ENCODE measurements at places on chromosomes 13 and 19.

GRCh38 chr13:78437781-78438180, 165.6 kb downstream of the POU4F1 start:
- no peak for DNase-seq

- DNase-seq, result no peak
Measured at GRCh38 chr13:93539914-93540313, 313.3 kb downstream of the GPC6 start.

- no peak for DNase-seq
Measured at GRCh38 chr19:728011-728410, 19.3 kb downstream of the PALM start.

GRCh38 chr13:75373988-75374387, 108.0 kb downstream of the TBC1D4 start:
- no peak for DNase-seq

- DNase-seq, result no peak
Measured at GRCh38 chr13:98839856-98840769, 87.6 kb upstream of the SLC15A1 start.

GRCh38 chr13:91052876-91053275, 294.6 kb upstream of the MIR17HG start:
- no peak for DNase-seq

DNA sequence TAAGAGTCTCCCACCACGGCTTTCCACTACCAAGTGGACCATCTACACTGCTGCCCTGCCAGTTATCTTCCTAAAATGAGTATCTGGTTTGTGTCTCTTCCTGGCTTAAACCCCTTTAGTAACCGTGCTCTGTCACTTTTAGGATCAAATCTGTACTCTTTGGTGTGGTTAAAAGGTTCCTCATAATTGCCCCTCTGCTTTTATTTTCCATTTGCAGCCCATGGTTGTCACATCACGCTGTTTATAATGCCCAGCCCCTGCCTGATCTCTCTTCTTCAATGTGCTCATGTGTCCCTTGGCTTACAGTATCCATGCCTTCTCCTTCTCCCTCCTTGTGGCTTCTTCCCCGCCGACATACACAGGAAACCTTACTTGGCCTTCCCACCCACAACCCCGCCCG, 100.1 kb downstream of the DGKH start:
- no peak for DNase-seq

GRCh38 chr13:40618581-40619478, 47.6 kb downstream of the FOXO1 start:
- no peak for DNase-seq

- DNase-seq, result no peak
Measured at GRCh38 chr19:17220207-17220758, 5.1 kb downstream of the USE1 start.

GRCh38 chr13:60716313-60716712, 319.3 kb downstream of the TDRD3 start:
- DNase-seq, result no peak

- no peak for DNase-seq
Measured at GRCh38 chr19:10692673-10693264, 8.5 kb upstream of the QTRT1 start.

DNA sequence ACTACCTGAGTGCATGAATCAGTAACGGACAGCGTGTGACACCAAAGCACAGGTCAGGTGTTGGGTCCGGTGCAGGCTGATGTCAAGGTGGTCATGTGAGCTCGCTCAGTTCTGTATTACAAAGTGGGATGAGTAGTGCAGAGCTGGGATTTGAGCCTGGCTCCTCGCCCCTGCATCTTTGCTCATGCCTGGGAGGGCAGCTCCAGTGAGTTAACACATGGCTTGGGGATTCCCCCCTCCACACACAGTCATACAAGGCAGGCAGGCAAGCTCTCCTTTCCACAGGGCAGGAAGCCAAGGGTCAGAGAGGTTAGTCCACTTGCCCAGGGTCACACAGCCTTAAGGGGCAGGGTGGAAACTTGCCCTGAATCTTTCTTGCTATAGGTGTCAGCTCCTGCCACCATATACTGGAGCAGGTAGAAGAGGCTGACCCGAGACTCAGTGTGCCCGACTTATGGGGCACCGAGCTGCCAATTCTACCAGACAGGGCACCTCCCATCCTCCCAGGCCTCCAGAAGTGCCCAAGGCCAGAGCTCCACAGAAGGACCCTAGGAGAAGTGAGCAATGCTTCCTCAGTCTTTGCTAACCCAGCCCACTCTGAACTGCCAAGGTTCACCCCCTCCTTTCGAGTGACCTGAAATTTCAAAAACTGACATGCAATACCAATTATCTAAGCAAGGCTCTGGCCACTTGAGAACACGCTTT, 35.4 kb downstream of the ZNF787 start:
- DNase-seq, result no peak

DNA sequence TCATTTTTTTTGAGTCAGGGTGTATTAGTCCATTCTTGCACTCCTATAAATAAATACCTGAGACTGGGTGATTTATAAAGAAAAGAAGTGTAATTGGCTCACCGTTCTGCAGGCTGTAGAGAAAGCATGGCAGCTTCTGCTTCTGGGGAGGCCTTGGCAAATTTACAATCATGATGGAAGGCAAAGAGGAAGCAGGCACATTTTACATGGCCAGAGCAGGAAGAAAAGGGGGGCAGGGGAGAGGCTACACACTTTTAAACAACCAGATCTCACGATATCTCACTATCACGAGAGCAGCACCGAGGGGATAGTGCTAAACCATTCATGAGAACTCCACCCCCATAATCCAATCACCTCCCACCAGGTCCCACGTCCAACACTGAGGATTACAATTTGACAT, 44.5 kb upstream of the MIR17HG start:
- no peak for DNase-seq

DNA sequence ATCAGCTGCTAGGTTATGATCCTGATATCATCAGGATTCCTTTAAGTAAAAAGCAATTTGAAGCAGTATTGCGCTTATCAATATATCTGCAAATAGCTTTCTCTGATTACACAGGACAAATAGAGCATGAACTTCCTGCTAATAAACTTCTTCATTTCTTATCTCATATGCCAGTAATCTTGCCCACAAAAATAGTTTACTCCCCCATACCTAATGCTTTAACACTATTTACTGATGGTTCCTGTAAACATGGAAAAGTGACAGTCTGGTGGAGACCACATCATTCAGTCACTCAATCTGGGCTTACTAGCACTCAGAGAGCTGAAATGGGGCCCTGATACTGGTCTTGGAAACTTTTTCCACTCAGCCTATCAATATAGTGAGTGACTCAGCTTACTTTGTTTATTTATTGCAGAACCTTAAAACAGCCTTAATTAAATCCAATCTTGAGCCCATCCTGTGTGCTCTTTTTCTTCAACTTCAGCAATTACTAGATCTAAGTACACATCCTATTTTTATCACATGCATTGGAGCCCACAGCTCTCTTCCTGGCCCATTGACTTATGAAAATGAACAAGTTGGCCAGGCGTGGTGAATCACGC, 1464.3 kb downstream of the UQCRFS1 start:
- DNase-seq, result no peak

- DNase-seq, result no peak
Measured at GRCh38 chr13:49693877-49694276, 2.6 kb upstream of the EBPL start.

DNA sequence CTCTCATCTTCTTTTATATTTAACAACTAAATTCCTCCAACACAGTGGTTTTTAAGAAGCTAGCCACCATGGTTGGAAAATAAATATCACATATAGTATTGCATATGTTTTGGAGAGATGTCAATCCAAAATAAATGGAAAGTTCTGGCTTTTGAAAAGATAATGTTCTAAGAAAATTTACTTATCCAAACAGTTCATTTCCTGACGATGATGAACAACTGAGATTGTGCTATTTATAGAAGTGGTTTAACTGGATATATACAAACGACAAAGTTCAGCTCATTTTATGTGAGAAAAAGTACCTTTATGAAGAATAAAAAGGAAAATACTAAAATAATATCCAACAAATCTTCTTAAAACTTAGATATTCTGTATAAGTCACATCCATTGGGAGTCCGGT, 174.7 kb downstream of the MZT1 start:
- DNase-seq, result no peak

DNA sequence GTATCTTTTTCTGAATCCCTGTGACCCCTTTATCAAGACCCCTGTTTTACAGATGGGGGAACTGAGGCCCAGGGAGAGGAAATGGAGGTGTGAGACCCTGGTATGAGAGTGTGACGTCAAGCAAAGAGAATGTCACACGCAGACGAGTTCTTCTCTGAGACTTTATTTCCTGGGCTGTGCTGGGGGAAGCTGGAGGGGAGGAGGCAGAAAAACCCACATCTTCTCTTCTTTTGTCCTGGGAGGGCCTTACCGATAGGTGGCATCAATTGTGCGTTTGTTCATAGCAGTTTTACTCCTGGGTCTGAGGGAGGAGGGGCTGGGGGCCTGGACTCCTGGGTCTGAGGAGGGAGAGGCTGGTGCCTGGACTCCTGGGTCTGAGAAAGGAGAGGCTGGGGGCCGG, 4.9 kb upstream of the KLK15 start:
- DNase-seq, result no peak

DNA sequence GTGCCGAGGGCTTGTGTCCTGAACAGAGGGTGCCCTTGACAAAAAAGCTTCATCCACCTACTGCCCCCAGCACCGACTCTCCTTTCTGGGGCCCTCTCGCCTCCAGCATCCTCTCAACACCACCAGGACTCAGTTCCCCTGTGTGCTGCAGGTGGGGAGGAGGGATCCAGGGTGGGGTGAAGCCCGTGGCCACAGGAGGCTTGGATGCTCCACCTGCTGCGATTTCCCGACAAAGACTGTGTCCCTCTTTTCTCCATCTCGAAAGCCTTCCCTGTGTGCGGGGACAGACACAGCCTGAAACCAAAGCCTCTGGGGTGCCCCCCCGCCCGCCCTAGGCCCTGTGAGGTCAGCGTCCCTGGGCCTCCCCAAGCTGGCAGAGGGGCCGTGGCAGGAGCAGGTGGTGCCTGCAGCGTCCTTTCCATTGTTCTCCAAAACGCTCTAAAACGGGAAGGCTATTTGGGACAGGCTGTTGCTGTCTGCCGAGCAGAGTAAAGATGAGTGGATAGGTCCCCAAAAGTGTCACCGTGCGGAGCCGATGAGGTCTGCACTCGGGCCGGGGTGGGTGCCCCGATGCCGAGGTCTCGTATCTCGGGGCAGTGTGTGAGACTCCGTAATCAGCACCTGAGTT, 185.7 kb downstream of the PTPRS start:
- no peak for DNase-seq

GRCh38 chr19:45668342-45668871, 386 bp downstream of the GIPR start:
- DNase-seq, result no peak

- no peak for DNase-seq
Measured at GRCh38 chr13:39685652-39686051, 30.2 kb downstream of the COG6 start.

- no peak for DNase-seq
Measured at GRCh38 chr19:17737690-17738153, 13.6 kb upstream of the FCHO1 start.

DNA sequence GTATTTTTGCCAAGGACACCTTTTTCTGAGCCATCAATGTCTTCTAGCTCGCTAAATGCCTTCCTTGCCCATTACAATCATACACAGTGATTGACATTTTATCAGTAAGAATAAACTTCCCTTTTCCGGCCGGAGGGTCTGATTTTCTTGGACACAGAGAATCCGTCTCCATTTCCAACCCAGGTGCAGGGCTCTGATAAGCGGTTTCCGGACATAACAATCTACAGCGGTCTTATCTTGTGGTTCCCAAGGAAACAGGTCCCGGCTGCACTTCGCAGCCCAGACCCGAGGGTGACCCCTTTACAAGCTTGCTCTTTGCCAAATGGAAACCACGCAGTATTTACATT, 5.1 kb upstream of the ZNF77 start:
- no peak for DNase-seq

DNA sequence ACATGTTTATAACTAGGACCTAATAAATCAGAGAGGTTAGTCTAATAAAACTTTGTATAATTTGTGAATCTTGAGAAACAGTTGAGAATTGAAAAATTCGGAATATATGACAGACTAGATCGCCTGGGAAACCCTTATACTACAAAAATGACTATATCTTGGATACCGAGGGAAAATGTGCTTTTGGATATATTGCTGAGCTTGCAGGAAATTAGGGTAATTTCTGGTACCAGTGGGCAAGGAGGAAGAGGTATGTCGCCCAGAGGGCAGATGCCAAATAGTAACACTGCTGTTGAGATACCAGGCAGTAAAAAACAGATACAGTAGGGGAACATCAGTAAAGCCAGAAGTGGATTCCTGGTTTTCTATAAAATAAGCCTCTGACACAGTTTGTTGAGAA, 17.3 kb downstream of the MPHOSPH8 start:
- DNase-seq, result no peak

- DNase-seq, result no peak
Measured at GRCh38 chr19:23098988-23099387, 17.8 kb upstream of the ZNF730 start.

DNA sequence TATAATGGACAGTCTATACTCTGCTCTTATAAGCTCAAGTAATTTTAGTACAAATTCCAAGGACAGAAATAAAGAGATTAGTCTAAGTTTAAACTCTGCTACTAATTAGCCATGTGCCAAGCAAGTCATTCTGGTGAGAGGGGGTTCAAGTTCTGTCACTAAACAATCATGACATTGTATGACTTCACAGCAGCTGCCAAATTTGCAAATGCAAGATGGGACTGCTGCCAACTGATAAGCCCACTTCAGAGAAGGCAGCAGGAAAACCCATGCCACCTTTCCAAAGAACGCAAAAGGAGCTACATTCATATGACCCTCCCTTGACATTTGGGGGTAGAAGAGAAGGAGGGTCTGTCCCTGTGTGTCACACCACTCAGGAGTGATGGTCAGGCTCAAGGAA, 60.7 kb upstream of the RFXAP start:
- no peak for DNase-seq

All from NCI-H2081 treated with DMSO at 0.1 percent for 48 hours (cell line).